ENCODE measurements at places on chromosomes 12 and 14. TPM values are rescaled to one million over a fixed set of nuclear protein-coding genes. Genes with fewer than 3 reads are reported as not detected.

IQSEC3 gene
- total RNA-seq, result not detected

TMPRSS12 gene
- total RNA-seq, result not detected

REM2 gene
- total RNA-seq, result not detected

GPX2 gene
- total RNA-seq, result not detected

CLEC4C gene
- not detected for total RNA-seq

ART4 gene
- total RNA-seq, result not detected

CAPZA3 gene
- total RNA-seq, result not detected

RHNO1 gene
- 71.0 TPM for total RNA-seq

TTC9 gene
- 0.88 TPM for total RNA-seq

OR6C2 gene
- not detected for total RNA-seq

FAM222A gene
- 0.68 TPM for total RNA-seq

SLC5A8 gene
- not detected for total RNA-seq

MYO1A gene
- total RNA-seq, result not detected

TMTC2 gene
- 2.6 TPM for total RNA-seq

PPM1H gene
- 3.7 TPM for total RNA-seq

KRT77 gene
- not detected for total RNA-seq

NUDT14 gene
- total RNA-seq, result 18.0 TPM

TSPAN9 gene
- 15.8 TPM for total RNA-seq

KCNK10 gene
- 0.02 TPM for total RNA-seq

SERPINA9 gene
- not detected for total RNA-seq

ADGRD1 gene
- total RNA-seq, result 0.14 TPM

All from H4 (cell line).